ENCODE measurements at places on chromosomes 7 and 10.

DNA sequence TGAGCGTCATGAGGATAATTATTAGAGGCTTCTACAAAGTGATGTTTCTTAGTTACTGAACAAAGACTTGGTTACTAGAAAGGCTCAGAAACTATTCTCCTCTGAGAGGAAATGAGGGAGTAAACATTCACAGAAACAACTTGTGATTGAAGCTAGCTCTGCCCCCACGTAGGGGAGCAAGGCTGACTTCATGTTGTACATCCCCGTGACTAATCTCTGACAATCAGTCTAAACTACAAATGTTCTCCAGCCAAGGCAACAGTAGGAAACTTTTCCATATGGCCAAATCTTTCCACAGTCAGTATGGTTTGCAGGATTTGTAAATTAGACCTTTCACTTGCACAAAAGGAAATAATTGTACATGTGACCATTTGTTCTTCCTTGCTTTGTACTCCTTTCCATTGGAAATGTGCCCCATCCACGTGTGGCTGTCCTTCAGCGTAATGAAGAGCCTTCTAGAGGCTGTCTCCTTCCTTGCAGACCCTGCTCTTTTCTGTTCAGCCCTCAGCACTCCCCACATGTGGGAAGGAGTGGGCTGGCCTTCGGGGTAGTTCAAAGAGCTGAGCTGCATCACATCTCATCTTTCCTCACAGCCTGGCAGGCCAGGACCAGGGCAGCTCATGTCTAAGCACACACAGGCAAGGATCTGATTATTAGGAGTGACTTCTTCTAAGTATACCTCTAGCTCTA is 93.5 kb downstream of the PCGF5 start:
- no peak for DNase-seq

- no peak for DNase-seq
Observed at GRCh38 chr10:104903433-104903832, 262.3 kb downstream of the SORCS3 start.

DNA sequence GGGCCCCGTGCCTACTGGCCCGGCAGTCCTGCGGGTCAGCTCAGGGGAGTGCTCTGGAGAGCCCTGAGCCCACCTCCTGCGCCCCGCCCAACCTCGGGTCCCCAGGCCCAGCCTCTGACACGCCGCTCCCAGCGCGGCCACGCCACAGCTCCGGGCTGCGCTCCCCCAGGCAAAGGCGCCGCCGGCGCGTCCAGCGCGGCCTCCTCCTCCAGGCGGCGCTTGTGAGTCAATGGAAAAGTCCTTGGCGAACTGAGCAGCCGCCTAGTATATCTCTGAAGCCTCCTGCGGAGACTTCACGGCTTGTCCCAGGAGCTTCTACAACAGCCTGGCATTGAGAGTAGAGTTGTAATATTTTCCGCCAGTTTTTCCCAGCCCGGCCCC is 29.5 kb upstream of the BMS1 start:
- DNase-seq = peak; percentile 61

DNA sequence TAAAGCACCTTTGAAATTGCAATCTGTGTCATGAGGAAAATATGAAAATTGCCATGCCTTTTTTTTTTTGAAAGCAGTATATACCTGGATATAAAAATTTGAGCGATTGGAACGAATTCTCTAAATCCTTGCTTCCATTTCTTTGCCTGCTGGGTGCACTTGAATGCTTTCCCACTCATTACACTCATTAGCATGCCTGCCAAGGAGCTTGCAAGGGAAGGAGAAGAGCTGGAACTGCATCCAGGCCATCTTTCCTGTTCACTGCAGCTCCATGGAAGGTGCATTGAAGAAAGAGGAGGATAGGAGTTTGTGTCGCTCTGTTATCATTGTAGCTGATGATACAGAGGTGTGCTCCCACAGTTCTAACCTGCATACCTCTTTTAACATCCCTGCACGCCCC is 102.4 kb upstream of the GJD4 start:
- DNase-seq = no peak

DNA sequence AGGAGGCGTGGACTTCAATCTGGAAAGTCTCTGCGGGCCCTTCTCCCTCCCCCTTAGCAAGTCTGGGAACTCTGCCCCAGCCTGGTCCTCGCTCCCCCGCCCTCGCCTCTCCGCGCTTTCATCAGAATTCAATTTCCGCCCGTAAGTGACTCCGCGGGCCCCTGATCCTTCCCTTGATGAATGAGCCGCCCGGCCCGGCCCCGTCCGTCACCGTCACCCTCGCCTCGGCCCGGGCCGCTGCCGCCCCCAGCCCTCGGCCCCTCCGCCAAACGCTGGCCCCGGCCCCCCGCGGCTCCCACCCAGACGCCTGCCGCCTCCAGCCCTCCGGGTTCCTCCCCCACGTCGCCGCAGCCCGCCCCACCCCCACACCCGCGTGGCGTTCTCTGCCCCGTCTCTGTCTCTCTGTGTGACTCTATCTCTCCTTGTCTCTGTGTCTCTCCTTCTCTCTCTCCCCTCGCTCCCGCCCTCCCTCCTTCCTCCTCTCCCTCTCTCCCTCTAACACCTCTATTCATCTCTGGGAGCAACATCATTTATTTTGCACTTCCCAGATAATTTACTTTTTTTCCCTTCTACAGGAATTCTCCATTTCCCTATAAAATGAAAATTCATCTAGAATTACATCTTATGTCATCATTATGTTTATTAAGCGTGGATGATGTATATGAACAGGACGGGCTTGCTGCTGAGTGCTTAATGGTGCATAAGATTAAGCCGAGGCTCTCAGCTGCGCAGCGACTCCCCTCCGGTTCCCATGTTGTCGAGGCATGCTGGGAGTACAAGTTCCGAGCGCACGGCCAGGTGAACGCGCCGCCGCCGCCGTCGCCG is 91.2 kb upstream of the PAX2 start:
- DNase-seq = peak; percentile 51

DNA sequence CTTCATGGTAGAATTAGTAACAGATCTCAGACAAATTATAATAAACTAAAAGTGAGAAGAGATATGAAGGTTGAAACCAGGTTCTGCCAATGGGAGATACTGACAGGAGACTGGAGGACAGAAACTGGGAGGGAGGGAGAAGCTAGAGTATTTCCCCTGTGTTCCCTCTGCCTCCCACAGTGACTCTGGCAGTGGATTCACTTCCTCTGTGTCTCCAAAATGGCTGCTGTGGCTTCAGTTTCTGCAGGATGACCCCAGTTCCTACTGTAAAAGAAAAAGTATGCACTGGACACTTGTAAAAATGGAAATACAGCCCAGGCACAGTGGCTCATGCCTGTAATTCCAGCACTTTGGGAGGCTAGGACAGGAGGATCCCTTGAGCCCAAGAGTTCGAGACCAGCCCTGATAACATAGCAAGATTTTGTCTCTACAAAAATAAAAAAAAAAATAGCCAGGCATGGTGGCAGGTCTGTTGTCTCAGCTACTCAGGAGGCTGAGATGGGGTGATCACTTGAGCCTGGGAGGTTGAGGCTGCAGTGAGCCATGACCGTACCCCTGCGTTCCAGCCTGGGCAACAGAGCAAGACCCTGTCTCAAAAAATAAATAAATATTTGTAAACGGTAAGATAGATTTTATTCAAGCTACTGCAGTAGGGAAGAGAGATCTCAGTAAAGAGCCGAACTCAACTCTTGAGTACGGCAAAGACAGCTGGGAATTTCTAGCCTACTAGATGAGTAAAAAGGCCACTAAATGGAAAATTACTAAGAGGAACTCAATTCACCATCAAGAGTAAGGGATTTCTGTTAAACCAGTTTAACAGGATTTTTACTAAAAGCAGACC is 156.6 kb upstream of the TRIM24 start:
- no peak for DNase-seq

DNA sequence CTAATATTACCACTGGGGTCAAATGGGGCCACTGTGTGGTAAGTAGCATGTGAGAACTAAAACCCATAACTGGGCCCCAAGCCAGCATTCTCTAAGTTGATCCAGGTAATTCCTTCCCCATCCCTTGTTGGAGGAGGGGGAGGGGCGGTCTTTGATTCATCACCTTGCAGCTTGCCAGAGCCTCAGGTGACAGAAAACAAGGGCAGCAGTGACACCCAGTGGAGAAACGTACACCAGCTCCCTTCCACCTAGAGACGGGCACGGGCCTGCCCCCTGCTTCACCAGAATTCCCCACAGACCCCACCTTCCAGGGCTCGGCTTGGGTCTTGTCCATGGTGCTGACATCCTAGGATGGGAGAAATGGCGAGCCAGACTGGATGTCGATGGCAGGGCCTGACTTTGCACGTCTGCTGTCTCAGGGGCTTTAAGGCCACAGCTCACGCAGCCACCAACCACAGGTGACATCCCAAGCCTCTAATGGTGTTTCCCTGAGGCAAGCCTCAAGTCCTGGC is 102.0 kb downstream of the STRA8 start:
- peak; percentile 7 for DNase-seq
